ENCODE measurements at places on chromosomes 3 and 15. TPM values are rescaled to one million over a fixed set of nuclear protein-coding genes. Genes with fewer than 3 reads are reported as not detected.

DNA sequence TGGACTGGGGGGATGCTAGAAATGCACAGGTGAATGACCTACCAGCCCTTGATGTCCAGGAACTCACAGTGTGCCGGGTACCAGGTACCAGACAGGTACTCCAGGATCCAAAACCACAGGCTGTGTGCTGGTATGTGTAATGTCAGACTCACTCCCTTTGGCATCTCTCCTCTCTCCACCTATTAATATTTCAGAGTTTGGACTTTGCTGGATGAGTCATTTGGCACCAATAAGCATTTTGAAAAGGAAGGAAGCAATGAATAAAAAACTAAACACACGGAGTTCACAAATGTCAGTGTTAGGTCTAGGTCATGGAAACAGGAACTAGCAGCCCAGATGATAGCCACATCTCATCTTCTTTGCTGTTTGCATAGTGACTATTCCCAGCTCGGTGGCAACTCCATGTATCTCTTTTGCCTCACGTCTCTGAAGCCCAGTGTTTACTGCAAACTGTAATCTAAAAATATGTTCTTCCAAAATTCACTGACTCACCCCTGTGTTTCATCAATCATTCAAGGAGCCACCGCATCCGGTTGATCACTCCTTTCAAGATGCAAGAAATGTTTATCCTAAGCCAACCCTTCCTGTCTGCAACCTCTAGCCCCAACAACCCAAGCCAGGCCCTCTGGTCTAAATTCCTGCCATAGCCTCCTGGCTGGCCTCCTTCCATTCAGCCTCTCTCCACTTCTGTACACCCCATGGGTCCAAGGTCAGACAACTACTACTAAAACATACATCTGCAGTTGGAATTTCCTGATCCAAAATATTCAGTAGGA lies 8.4 kb downstream of the ITGB5 start:
- peak; percentile 29 for DNase-seq

- no peak for DNase-seq
These were observed 22.3 kb downstream of the RPLP1 start for GRCh38 chr15:69474846-69475455.

GRCh38 chr3:177795859-177796258 lies 598.6 kb upstream of the TBL1XR1 start:
- no peak for DNase-seq

DNA sequence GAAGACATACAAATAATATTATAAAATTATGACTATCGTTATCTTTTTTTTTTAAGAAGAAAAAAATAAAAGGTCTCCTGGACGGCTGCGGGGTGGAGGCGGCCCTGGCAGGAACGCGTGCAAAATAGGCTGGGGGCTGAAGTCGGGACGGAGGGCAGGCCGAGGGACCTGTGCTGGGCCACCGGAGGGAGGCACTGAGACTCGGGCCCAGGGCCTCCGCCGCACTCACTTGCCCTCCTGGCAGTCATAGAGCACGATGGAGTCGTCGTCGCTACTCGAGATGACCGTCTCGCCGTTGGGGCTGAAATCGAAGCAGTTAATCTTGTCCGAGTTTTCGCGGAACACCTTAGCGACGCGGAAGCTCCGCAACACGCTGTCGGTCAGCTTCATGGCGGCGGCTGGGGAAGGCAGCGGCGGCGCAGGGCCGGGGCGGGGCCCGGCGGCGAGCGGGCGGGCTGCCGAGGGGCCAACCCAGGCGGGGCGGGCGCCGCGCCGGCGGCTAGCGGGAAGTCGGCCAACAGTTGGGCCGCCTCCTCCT lies 408 bp downstream of the WDR82 start:
- peak; percentile 69 for DNase-seq

DNA sequence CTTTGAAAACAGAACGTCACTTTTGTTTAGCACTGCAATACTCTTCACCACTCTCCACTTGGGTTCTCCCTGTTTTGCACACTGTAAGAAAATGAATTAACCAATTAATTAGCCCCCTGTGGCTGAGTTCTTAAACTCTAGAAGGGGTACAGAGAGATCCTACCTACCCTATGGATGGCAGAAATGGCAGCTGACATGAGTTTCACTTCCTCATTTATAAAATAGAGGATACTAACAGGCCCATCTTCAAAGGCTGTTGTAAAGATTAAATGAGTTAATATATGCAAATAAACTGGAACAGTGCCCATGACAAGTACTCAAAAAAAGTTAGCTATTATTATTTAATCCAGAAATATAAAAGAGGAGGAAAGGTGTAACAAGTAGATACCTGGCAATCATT lies 36.9 kb downstream of the SUCLG2 start:
- DNase-seq, result no peak

DNA sequence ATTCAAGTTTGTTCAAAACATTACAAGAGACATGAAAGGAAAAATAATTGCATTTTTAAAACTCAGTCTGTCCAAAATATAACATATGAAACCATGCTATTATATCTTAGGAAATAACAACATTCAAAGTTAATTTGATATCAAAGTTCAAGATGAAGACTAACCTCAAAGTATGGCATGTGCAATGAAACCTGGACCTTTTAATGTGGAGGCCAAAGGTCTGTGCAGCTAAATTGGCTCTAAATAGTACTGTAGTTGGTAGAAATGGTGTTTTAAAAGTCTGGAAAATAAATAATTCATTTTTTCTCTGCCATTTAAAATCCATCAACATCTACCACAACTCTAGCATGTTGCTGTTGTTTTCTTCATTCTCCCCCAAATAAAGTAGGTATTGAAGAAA lies 8.7 kb downstream of the GRAMD1C start:
- peak; percentile 25 for DNase-seq

DNA sequence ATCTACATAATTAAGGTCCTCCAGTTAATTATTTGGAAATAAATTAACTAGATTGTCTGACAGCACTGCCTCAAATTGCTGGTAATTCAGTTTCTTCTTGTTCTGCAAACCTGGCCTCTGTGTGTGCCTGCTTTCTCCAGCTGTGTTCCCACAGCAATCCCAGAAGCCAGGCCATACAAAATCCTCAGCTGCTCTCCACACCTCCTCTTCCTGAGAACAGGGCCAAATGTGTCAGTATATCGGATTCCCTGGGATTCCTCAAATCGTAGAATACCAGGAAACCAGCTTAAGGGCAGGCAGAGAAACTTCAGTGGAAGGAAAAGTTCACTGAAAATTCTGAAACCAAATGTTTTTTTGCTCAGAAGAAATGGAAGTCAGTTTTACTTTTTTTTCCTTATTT lies 261.4 kb downstream of the ZMAT3 start:
- no peak for DNase-seq

DNA sequence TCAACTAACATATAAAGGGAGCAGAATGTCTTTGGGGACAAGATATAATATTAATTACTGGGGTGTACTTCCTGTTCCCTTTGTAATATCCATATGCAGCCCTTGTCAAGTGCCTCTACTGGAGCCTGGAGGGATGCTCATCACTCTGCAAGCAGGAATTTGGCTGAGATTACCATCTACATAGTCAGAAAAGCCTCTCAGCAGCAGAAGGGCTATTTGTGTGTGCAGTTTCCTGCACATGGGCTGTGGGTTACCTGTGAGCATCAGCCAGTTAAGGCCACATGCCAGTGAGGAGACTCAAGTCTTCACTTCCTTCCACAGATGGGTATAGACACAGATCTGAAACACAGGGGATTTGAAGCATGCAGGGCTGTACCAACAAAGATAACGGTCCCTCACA lies 278.1 kb upstream of the PLSCR5 start:
- DNase-seq, result no peak

DNA sequence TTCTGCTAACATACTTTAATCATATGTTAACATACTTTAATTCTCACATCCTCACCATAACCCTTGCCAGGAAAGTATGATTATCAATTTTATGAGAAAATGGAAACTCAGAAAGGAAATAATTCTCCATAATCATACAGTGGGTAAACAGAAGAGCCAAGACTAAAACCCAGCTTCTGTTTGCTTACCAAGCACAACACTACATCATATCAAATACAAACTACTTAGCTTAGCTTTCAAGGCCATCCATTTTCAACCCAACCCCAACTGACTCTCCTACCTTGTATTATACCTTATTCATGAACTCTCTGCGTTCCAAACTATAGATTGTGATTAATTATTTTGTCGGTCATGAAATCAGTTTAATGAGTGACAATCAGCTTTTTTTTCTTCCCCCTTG lies 9.0 kb downstream of the ZNF148 start:
- no peak for DNase-seq

GRCh38 chr15:73899197-73900094 lies 26.1 kb downstream of the TBC1D21 start:
- no peak for DNase-seq

GRCh38 chr3:176992978-176993377 lies 204.3 kb downstream of the TBL1XR1 start:
- DNase-seq, result no peak

- DNase-seq, result no peak
These were observed 31.0 kb downstream of the CPA3 start for GRCh38 chr3:148896062-148896461.

DNA sequence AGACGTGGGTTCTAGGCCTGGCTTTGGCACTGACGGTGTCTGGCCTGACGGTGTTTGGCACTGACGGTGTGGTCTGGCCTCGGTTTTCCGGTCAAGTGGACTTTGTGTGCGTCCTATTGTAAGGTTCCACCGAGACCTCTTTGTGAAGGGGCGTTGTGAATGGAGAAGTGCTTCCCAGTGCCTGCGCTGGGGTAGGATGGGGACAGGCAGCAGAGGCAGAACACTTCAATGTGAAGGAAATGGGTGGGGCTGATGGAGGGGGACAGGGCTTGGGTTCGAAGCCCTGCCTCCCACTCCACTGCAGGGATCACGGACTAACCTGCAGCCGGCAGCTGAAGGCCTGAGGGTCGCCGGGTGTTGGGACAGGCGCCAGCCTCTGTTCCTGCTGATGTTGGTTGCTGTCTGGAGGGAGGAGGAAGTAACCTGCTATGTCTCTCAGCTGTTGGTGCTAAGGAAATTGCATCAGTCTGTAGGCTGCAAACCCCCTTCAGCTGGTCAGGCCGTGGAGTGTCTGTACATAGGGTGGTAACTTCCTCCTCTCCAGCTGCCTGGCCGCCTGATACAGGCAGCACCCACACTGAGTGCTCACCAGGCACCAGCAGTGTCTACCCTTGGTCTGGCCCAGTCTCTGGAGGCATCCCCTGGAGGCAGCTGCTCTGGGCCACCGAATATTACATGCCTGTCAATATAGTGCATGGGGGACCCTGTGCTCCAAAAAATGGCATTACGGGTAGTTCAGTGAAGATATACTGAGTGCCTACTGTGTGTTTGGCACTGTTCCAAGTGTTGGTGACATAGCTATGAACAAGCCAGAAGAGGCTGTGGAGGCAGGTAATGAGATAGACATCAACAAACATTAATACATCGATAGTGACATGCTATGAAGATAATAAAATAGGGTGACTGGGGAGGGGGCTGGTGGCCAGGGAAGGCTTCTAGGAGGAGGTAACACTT lies 1.1 kb downstream of the TM6SF1 start:
- peak; percentile 28 for DNase-seq

- DNase-seq, result peak; percentile 26
These were observed 4.2 kb downstream of the SPG21 start for GRCh38 chr15:64985366-64986033.

DNA sequence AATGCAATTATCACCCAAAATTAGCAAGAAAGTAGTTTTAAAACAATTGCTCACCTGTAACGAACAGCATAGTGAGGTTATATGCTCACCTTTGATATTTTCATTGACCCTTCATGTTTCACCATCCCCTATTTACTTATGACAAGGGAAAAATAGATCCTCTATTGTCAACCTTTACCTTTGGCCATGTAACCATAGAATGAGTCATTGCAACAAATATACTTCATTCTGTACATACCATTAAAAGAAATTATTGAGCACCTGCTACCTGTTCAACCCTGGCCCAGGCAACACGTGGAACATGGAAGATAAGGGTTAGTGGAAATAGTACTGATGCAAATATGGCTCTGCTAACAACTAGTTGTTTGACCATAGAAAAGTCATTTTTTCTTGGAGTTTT lies 20.2 kb downstream of the LSAMP start:
- DNase-seq, result no peak

DNA sequence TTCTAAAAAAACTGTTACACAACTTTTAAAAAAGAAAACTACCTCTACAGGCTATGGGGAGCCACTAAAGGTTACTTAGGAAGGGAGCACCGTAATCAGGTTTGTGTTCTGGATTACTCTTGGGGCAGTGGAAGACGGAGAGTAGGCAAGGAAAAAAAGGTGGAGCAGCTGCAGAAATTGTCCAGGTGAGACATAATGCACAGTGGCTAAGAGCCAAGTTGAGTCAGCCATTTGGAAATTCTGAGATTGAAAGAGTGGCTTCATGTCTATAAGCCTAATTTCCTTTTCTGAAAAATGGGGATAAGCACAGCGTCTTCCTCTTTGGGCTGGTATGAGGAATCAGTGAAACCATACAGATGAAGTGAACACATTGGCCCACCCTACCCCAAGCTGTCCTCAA lies 195.2 kb downstream of the CADPS start:
- DNase-seq, result no peak

- no peak for DNase-seq
These were observed 135.4 kb downstream of the ATG7 start for GRCh38 chr3:11407644-11408043.

GRCh38 chr3:35223632-35224394 lies 415.5 kb upstream of the ARPP21 start:
- DNase-seq, result no peak

DNA sequence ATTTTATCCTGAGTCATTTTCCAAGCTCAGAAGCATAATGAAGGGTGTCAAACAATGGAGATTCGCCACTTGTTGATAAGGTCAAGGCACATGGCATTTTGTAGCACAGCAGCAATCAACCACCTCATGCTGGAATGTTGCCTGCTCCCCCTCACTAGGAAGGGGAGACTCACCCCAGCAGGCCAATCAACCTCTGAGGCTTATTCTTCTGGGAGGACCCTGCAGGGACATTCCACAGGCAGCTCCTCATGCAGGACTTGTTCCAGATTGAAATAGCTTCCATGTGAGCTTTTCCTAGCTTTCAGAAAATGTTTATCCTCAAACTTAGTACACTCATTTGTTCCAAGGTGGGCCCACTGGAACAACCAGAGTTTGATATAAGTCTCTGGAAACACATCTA lies 77.6 kb downstream of the SSR3 start:
- no peak for DNase-seq

- no peak for DNase-seq
These were observed 1233.4 kb downstream of the ROBO2 start for GRCh38 chr3:78273326-78273725.

GRCh38 chr15:96076350-96076749 lies 254.2 kb upstream of the NR2F2 start:
- DNase-seq, result no peak

- DNase-seq, result peak; percentile 23
These were observed 63.7 kb downstream of the DCLK3 start for GRCh38 chr3:36700537-36701248.

- DNase-seq, result no peak
These were observed 30.2 kb downstream of the APBA2 start for GRCh38 chr15:28915935-28916334.

ZNF662 gene
- 2.8 TPM for total RNA-seq

GADL1 gene
- not detected for total RNA-seq

RHOV gene
- 14.9 TPM for total RNA-seq

C3orf20 gene
- 0.08 TPM for total RNA-seq

CCR9 gene
- total RNA-seq, result not detected

CHRFAM7A gene
- 0.42 TPM for total RNA-seq

FANCD2OS gene
- total RNA-seq, result not detected

CHL1 gene
- 7.5 TPM for total RNA-seq
